HTR-8/SVneo (cell line): ENCODE measurements at places on chromosomes 13 and 19.
A peak's percentile ranks its signal among the peaks of the same experiment; 100 is the strongest.

DNA sequence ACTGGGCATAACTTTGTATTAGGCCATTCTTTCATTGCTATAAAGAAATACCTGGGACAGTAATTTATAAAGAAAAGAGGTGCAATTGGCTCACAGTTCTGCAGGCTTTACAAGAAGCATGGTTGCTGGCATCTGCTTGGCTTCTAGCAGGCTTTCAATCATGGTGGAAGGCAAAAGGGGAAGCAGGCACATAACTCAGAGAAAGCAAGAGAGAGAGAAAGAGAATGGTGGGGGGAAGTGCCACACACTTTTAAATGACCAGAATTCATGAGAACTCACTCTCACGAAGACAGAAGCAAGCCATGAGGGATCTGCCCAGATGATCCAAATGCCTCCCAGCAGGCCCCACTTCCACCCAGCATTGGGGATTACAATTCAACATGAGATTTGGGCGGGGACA, 179.7 kb downstream of the SPRY2 start:
- DNase-seq: no peak

DNA sequence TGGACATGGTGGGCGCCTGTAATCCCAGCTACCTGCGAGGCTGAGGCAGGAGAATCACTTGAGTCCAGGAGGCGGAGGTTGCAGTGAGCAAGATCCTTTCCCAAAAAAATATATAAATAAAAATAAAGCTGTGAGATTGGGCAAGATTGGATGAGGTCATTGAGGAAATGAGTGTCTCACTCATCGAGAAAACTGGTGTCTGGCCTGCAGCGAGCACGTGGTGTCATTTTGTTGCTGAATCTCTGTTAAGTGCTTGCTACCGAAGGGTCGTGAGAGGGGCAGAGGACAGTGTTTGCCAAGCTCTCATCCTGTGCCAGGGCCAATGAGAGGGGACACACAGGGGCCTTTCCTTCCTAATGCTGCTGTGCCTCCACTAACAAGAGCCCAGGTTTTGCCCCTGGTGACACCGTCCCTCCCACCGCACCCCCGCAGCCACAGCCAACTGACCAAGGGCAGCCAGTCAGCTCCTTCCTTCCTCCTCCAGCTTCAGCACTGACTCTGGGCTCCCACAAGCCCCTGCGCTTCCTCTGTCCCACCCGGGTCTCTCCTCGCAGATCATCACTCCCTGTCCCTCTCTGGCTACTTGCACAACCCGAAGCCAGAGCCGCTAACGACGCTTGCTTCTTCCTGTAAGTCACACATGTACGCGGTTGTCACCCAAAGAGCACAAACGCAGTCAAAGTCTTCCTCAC, 3.2 kb downstream of the POLD1 start:
- DNase-seq: no peak

GRCh38 chr13:25375727-25376358, 4.1 kb downstream of the ATP8A2 start:
- DNase-seq: peak; percentile 29

DNA sequence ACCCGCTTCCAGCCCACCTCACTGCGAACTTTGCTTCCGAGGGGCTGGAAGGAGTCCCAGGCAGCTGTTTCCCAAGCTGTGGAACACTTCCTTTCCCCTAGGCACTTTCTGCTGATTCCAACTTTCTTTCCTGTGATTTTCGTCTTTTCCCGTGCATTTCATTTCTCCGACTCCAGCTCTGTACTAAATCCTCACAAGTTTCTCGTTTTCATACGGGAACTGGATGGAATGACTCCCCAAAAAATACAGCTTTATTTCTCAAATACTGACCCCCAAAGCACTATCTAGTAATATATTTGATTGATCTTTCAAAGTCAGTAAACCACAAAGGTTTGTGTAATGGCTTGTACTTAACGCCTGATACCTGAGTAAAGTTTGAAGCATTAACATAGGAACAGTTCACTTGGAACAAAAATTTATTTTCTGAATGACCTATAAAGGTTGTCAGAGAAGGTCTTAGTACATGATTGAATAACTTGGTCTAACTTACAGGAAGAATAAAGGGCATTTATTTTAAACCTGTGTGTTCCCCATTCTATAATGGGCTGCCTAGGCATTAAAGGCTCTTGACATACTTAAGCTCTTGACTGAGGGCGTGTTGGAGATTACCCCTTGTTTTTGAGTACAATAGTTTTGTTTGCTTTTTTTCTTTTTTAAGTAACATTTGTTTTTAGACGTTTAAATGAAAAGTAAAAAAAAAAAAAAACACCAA, 1.3 kb upstream of the PCDH9 start:
- DNase-seq: peak; percentile 2

GRCh38 chr19:958967-959855, 24.9 kb upstream of the WDR18 start:
- DNase-seq: no peak

GRCh38 chr13:24134757-24135156, 25.8 kb upstream of the SPATA13 start:
- no peak for DNase-seq

DNA sequence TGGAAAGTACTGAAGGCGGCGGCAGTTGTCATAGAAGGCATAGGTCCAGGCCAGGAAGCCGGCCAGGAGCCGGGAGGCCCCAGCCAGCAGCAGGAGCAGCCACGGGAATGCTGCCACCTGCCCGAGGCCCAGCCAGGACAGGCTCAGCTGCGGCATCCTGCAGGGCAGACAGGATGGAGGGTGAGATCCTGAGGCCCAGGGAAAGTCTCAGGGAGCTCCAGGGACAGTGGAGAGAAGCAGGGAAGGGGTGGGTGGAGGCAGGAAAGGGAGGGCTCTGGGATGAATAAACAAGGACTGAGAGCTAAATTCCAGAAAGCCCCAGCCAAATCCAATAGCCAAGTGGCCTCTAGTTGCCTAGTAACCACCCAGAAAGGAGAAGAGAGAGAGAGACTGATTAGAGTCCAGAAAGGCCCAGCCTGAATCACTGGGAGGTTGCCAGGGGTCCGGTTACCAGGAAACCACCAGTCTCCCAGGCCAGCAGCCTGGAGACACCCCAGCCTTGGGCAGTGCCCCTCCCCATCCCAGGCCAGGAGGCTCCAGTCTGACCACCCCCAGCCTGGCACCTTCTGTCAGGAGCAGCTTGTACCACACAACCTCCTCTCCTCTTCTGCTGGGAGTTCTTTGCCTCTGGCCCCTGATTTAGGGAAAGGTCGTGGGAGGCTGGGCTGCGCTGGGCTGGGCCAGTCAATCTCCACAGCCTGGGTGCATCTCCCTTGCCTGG, 7.5 kb upstream of the OR10H5 start:
- DNase-seq: no peak

- DNase-seq: no peak
These were observed 67.7 kb downstream of the DCT start for GRCh38 chr13:94411747-94412146.

DNA sequence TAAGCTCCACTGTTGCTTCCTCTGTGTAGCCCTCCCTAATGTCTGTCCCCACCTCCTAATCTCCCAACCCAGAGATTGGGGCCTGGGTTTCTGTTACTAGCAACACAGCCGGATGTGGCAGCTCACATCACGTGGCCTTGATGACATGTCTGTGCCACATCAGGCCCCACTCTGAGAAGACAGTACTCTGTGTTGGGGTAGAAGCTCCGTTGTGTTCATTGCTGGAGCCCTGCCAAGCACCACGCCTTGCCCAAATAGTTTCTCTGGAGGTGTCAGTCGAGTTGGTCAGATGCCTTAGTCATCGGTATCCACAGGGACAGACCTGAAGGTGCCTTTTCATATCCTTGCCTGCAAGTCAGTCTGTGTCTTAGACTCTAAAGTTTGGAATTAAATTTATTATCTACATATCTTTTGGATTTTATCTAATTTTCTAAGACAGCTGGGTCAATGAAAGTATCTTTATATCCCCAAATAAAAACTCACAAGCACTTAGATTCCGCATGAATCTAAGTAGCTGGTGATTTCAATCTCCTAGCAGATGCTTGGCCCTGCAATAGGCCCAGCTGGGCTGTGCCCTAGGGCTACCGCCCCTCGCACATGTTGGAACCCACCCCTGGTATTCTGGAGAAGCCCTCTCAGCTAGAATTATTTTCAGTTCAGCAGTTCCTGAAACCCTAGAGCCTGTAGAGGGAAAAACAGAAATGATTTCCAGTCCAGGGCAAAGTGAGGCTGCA, 204.0 kb upstream of the TSHZ3 start:
- DNase-seq: no peak

- DNase-seq: no peak
These were observed 129.9 kb downstream of the GGACT start for GRCh38 chr13:100458673-100459072.

- no peak for DNase-seq
These were observed 39.4 kb downstream of the IER2 start for GRCh38 chr19:13189600-13189999.

GRCh38 chr19:45938733-45939319, 24.2 kb upstream of the NANOS2 start:
- DNase-seq: no peak

GRCh38 chr13:110676595-110677587, 29.0 kb downstream of the CARS2 start:
- DNase-seq: no peak

- no peak for DNase-seq
These were observed 153.2 kb upstream of the SOX1 start for GRCh38 chr13:111913761-111914140.

GRCh38 chr13:111967572-111968201, 99.3 kb upstream of the SOX1 start:
- DNase-seq: no peak

- DNase-seq: no peak
These were observed 10.3 kb upstream of the FUT5 start for GRCh38 chr19:5880604-5881078.

DNA sequence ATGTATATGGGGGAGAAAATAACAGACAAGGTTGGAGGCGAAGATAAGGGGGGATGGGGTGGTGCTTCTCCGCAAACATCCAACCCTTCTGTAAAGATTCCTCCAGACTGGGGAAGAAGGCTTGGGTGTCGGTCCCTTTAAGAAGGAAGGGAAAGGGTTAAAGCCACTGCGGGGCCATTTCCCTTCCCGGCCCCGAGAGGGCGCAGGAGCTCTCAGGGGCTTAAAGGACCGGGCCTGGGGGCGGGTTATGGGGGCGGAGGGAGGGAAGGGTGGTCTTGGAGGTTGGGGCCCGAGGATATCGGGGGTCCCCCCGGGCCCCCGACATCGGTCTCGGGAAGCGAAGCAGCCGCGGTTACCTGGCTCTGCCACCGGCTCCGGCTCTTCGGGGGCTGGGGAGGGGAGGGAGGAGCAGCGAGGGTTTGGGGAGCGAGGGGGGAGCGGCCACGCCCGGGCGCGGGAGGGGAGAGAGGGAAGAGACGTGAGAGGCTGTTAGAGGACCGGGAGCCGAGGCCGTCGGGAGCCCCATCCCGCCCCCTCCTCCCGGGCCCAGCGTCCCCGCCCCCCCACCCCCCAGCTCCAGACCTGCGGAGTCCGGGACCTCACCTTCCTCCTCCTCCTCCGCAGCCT, 2.8 kb downstream of the TNNT1 start:
- DNase-seq: peak; percentile 79

GRCh38 chr13:21061029-21061763, at the start of gene LATS2:
LATS2 (minus strand) TSS chr13:21061586; CDS start chr13:21046026, 15,560 bp downstream.
- DNase-seq: peak; percentile 78

GRCh38 chr13:98482476-98483444, 94.1 kb downstream of the STK24 start:
- DNase-seq: no peak
